Fibroblast of skin of scalp (primary cell): ENCODE measurements at places on chromosomes 4 and X.
A peak's percentile ranks its signal among the peaks of the same experiment; 100 is the strongest.

DNA sequence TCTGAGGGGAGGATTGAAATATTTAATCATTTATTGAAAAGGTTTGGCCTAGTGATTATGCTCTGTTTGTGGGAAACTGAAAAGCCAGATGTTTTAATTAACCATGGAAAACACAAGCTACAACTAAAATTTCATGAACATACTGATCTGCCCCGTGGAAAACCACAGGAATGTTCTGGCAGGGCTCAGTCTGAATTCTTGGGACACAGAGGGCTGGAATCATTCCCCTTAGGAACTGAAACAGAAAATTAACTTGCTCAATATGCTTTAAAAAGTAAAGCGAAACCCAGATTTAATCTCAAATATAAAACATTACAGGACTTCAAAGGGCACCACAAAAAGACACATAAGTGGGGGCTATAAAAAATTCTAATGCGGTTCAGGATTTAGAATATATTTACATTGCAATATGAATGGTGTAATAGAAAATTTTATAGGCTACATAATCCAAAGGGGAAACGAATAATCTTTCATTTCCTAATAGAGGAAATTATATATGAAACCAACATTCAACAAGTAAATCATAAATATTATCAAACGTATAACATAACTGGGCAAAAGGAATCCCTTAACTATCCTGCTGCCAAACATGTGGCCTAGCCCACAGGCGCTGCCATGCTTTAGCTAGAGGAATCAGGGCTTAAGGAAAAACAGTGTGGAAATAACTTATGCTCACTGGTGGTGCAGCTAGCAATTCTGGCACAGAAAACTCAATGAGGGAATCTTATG lies 70.9 kb downstream of the APBB2 start:
- peak; percentile 97 for DNase-seq

DNA sequence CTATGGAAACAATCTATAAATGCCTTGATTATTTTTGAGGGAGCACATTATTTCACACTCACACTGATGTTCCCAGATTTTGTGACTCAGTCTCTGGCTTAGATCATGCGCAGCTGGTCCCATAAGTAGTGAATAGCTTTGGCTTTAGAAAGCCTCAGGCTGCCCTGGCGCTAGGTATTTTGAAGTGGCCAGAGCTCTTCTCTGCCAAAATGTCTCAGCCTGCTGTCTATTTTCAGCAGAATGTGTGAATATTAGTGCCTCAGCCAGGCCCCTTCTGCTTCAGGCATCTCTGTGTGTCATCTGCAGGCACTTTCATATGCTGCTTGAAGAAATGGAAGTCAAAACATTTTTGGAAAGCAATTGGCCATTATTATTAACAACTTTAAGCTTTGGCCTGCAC lies 931.0 kb upstream of the INTU start:
- peak; percentile 60 for DNase-seq

DNA sequence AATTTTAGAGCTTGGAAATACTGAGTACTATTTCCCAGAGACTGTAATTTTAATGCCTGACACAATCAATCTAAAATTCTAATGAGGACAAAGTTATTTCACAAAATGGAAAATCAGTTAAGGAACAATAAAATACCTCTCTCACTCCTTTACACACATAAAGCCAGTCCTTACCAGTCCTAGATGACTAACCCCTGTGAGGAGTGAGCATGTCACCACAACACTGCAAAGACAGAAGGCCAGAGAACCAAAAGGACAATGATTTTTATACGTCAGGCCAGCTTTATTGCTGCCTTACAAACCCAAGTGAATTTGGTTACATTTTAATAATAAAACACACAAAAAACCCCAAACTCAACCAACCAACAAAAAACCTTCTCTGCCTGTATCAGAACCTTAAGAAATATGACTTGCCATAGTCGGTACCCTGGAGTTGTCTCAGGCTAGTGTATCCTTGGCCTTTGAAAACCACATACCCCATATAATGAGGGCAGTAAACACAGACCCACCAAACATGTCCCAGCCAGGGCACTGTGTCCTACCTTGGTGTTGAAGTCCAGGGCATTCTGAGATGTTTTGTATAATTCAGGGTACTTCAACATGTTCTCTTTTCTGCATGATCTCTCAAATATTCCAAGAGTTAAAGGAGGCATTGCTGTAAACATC lies 57.6 kb downstream of the SHISA3 start:
- no peak for DNase-seq

DNA sequence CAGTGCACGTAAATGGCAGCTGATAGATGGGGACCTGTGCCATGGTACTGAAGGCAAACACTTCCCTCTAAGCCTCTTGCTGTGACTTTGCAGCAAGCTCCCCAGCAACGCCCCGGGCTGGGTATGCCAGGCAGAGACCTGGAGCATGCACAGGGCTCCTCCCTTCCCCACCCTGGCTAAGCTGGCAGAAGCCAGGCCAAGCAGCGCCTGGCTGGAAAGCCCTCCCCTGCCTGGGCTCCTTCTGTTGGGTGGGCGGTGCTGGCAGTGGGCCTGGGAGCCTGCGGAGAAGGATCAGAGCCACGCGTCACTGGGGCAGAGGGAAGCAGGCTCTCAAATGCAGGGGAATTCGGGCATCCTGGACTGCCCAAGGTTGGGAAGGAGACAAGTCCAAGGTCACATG lies 3.6 kb downstream of the ATP2B3 start:
- DNase-seq, result no peak

DNA sequence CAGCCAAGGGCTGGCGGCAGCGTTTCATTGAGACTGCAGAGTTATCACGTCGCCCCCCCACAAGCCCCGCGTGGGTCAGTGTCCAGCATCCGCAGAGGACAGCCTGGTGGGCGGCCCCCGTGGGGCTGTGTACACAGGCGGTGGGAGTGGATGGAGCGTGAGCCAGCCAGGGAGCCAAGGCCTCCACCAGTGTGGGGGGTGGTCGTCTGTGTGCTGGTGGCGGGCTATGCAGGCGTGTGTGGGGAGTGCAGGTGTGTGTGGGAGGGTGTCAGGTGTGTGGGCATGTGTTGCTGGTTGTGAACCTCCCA lies 56.5 kb upstream of the NKX1-1 start:
- DNase-seq, result no peak

DNA sequence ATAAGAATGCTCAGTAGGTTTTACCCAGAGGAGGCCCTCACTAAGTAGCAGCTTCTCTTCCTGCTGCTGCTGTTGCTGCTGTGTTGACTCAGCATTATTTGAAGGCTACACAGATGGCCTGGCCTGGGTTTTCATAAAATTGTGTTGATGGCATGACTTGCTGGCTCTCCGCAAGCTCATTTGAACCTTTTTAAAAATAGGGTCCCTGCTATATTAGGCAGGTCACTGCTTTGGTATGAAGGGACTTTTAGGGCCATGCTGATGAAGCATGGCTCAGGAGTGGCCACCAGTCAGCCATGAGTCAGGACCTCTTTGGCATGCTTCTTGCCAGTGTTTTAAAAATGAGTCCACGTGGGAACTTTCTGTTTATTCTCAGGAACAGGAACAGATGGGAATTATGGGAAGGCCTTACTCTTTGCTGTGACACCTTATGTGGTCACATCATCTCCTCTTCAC lies 128.7 kb downstream of the MID1IP1 start:
- peak; percentile 41 for DNase-seq

- DNase-seq, result no peak
These were observed 21.0 kb upstream of the FHL1 start for GRCh38 chrX:136126371-136126770.

- DNase-seq, result no peak
These were observed 17.1 kb downstream of the RNF4 start for GRCh38 chr4:2485956-2486355.

- DNase-seq, result peak; percentile 96
These were observed 11.3 kb upstream of the PLAC1 start for GRCh38 chrX:134669378-134670098.

DNA sequence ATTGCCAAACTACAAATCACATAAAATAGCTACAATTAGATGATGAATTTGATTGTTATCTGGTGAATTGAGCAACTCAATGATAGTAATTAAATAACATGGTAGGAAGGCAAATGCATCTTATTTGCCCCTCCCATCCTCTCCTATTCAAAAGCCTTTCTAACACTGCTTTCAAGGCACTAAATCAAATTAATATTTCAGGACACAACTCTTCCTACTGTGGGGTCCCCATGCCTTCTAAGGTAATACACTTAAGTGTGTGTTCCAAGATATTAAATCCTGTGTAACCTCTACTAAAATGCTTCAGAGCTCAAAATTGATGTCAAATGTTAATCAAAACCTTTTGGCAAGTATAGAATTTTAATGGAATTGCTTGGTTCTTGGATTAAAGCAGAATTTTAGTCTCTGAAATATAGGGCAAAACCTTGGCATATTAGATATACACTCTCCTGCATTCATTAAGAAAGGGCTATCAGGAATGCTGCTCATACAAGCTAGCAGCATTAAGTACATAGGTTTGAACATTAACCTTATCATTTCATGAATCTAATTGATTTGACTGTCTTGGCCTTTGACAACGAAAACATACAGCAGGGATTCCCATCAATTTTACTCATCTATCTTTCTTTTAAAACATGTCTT lies 371.8 kb upstream of the GALNTL6 start:
- DNase-seq, result no peak

DNA sequence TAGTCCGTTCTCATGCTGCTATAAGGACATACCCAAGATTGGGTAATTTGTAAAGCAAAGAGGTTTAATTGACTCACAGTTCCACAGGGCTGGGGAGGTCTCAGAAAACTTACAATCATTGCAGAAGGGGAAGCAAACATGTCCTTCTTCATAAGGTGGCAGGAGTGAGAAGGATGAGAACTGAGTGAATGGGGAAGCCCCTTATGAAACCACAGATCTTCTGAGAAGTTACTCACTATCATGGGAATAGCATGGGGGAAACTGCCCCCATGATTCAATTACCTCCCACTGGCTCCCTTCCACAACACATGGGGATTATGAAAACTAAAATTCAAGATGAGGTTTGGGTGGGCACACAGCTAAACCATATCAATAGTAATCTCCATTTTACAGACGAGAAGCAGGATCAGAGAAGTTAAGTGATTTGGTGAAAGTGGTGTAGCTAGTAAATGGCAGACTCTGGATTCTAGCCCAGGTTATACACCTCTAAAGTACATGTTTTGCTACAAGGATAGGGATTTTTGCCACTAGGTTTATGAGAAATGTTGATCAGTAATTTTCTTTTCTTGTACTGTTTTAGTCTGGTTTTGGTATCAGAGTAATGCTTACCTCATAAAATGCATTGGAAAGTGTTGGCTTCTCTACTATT lies 47.3 kb upstream of the C1GALT1C1 start:
- DNase-seq, result no peak

- DNase-seq, result no peak
These were observed 50.9 kb upstream of the CPLX1 start for GRCh38 chr4:876780-877179.

- peak; percentile 65 for DNase-seq
These were observed 25.1 kb downstream of the PIR start for GRCh38 chrX:15468036-15468435.

DNA sequence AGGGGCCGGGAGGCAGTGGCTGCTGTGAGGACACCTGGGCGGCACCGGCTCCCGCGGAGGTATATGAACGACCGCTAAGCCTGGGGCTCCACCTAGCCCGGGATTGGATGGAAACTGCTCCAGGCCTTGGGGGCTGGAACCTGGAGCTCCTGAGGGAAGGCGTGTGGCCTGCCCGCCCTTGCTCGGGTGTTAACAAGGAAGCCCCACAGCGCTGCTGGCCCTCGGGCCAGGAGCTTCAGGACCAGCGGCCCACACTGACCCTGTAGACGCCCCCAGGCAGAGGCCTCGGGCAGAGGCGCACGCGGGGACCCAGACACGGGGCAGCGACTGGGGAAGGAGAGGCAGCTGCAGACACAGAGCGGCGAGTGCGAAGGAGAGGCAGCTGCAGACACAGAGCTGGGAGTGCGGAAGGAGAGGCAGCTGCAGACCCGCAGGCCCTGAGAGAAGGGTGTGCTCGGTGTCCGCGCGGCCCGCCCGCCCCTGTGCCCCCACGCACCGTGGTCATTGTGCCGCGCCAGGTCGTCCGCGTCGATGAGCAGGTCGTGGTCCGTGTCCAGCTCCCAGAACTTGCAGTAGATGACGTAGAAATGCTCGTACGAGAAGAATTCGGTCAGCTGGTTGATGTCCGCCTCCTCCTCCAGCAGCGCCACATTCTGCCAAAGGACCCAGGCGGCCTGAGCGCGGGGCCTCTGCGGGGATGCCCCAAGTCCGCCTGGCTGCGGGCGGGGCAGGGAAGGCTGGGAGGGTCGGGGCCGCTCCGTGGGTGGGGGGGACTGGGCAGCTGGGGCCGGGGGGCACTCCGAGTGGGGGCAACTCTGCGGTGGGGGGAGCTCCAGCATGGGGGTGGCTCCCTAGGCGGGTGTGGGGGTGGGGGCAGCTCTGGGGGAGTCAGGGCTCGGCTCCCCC lies 26.7 kb upstream of the GTPBP6 start:
- DNase-seq, result no peak

- no peak for DNase-seq
These were observed 644 bp upstream of the EBP start for GRCh38 chrX:48520976-48521352.

- DNase-seq, result peak; percentile 77
These were observed 14.5 kb upstream of the TXLNG start for GRCh38 chrX:16771483-16772398.

GRCh38 chrX:10945498-10945897 lies 165.6 kb upstream of the HCCS start:
- DNase-seq, result peak; percentile 77

DNA sequence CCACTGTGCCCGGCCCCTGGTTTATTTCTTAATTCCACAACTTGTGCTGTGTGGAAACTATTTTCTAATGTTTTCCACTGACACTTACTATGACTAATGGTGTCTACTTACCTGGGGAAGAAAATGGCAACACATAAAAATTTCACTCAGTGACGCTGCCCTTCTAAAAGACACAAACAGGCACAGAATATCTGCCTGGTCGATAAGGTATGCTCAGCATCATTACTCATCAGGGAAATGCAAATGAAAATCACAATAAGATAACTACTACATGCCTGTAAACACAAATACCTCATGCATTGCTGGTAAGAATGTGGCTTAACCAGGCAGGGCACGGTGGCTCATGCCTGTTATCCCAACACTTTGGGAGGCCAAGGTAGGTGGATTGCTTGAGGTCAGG lies 61.6 kb downstream of the UBE2K start:
- no peak for DNase-seq

GRCh38 chr4:183288955-183289354 lies 31.1 kb downstream of the CLDN22 start:
- no peak for DNase-seq

- DNase-seq, result no peak
These were observed 25.9 kb downstream of the LIAS start for GRCh38 chr4:39484582-39485272.

DNA sequence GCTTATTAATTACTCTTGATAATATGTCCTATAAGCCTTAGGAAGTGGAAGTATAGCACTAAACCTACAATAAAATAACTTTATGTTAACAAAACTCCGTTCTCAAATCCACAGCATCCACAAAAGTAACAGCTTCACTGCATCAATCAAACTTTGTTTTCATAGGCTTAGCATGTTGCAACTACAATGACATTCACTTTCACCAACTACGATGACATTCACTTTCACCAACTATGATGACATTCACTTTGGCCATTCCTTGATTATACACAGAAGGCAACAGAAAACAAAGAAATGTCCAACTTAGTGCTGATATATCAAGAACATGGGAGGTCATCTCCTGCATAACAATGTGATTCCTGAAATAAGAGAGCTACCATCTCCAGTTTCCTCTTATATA lies 44.3 kb downstream of the FBXL5 start:
- no peak for DNase-seq

GRCh38 chr4:41256131-41256739 lies 493 bp upstream of the UCHL1 start:
- DNase-seq, result peak; percentile 76
